ENCODE measurements at places on chromosomes 1 and 21.

DNA sequence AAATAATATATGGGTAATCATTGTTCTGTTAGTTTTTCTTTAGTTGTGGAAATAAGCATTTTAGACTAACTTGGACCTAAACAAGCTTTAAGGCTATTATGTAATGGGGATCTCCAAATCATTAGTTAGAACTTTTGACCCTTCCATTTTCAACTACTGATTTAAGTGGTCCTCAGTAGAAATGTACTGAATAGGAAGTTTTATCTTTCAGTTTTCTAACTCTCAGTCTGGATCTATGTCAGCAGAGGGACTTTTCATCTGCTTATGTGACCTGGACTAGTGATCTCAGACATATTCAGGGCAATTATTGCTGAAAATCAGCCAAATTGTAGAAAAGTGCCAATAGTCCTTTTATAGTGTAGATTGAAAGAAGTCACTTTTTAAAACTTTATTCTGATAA is 56.0 kb downstream of the SASS6 start:
- DNase-seq = no peak

DNA sequence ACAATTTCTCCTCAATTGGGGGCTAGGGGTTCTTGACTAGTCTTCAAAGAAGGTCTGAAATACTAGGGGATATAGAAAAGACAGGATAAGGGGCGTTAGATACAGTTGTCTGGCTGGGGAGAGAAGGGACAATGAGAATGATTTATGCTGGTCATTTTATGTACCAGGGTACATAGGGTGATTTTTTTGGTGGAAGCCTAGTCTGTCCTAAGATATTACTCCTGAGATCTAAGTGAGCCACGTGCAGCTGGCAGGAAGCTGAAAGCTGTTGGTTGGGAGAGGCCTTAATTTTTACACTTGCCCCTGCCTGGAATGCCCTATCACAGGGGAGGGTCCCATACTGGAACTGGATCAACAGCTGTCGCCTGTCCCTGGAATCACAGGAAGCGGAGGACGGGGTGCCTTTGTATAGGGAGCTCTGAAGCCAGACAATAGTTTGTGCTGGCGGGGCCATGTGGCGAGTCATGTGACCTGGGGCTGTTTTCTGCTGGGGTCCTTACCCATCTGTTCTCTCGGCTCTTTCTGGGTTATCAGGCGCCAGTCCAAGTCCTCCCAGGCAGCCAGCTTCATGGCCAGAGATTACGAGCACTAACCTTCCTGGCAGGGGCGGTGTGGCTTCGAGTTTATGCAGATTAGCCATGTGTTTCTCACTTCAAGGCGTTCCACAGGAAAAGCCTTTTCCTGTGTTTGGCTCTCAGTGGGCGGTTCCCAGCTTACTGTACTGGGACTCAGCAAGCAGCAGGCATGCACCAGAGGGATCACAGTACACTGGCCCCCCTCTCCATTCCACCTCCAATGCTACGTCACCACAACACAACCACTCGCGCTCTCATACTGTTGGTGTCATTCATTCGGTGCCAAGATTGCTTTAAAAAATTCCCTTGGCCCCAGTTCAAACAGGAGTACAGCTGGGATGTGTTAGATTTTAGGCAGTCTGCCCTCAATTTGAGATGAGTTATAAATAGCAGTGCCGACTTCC is 27.5 kb downstream of the ARID1A start:
- DNase-seq = no peak

DNA sequence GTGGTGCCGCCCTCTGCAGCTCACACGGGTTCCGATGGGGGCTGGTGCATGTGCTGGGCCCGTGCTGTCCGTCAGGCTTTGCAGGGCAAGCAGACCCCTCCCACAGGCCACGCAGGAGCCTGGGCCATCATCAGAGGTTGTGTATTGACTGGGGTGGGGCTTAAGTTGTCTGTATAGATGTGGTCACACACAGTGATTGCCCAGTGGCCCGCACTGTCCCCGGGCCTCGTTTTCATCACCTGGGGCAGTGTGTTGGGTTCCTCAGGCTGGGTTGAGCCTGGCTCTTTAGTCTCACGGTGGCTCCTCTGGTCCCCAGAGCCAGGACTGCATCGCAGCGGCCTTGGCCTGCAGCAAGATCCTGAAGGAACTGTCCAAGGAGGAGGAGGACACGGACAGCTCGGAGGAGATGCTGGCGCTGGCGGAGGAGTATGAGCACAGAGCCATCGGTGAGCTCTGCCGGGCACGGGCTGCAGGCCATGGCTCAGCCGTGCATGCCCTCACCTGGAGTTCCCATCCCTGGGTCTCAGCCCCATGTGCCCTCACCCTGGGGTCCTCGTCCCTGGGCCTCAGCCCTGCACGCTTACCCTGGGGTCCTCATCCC is 44.1 kb downstream of the TRPM2 start:
- no peak for DNase-seq

- DNase-seq = no peak
Measured at GRCh38 chr1:55007625-55008024, 8.9 kb downstream of the BSND start.

GRCh38 chr21:34221331-34222030 is 142.3 kb upstream of the KCNE2 start:
- no peak for DNase-seq

- DNase-seq = no peak
Measured at GRCh38 chr21:26080211-26080610, 90.4 kb downstream of the APP start.

- DNase-seq = no peak
Measured at GRCh38 chr1:157562515-157562914, 10.2 kb upstream of the FCRL5 start.

GRCh38 chr1:33273406-33273805 is 17.1 kb downstream of the ZNF362 start:
- no peak for DNase-seq

DNA sequence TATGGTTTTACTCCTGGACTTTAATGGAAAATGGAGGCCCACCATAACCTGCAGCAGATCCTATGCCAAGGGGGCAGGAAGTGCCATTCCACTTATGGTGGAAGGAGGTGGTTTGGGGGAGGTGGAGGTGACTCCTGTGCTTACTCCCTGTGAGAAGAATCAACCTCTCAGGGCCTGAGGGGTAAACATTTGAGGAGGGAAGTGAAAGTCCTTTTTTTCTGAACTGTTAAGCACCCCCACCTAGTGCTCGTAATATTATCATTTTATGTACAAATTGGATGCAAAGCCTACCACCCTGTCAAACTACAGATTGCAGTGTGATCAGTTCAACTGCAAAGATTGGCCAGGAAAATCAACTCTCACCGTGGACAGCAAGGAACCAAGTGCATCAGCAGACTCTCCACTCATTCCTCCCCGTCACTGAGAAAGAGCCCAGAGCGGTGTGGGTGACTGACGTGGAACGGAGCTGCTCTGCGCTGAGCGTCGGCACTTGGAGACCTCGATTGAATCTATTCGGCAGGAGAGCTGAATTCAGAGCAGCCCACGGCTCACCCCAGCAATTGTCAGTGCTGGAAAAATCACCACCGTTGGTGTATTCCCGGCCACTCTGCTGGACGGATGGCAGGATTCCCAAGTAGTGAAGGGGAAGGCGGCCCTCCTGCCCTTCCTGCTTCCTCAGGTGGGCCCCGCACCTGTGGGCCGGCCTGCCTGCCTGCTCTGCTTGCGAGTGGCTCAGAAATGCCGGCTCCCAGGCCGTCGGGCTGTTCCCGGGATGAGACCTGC is 46.8 kb upstream of the COX20 start:
- no peak for DNase-seq

GRCh38 chr1:184930232-184930631 is 44.1 kb downstream of the NIBAN1 start:
- no peak for DNase-seq

GRCh38 chr1:190376044-190376443 is 101.6 kb downstream of the BRINP3 start:
- no peak for DNase-seq

DNA sequence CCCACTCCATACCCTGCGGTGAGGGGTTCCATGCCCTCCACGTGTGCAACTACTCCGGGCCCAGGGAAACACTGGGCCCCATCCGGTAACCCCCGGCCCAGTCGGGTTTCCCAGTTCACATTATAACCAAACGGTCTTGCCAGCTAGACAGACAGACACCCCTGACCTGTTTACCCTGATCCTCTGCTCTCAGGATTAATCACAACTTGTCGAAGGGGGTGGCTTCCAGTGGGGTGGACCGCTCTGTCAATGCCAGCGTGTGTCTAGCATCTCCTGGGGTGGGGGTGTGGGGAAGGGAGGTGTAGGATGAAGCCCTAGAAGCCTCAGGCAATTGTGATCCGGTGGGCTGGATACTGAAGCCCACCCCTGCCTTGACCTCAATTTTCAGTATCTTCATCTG is 4.6 kb upstream of the OLIG2 start:
- no peak for DNase-seq

DNA sequence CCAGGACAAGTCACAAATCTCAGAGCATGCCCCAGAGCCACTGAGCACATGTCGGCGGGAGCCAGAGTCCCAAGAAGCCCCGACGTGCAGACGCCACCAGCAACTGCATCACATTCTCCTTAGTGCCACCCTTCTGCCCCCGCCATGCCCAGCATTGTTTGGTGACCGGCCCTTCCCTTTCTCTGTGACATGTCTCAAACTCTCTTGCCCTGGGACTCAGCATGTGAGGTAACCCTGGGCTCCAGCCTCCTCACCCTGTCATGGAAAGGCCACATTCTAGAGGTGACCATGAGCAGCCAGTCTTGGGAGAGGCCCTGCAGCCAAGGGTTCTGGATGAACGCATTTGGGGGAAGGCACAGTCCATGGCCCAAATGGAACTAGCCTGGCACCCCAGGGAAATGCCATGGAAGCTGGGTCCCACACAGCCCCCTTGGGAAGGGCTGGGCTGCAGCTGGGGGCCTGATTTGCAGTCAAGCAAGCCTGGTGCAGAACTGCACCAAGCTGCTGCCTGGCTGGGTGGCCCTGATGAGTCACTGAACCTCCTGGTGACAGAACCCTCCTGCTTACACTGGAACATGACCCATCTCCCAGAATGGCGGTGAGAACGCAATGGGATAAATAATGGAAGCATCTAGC is 94.4 kb downstream of the ITPKB start:
- no peak for DNase-seq

- no peak for DNase-seq
Measured at GRCh38 chr1:70171512-70171911, 33.9 kb downstream of the LRRC40 start.

DNA sequence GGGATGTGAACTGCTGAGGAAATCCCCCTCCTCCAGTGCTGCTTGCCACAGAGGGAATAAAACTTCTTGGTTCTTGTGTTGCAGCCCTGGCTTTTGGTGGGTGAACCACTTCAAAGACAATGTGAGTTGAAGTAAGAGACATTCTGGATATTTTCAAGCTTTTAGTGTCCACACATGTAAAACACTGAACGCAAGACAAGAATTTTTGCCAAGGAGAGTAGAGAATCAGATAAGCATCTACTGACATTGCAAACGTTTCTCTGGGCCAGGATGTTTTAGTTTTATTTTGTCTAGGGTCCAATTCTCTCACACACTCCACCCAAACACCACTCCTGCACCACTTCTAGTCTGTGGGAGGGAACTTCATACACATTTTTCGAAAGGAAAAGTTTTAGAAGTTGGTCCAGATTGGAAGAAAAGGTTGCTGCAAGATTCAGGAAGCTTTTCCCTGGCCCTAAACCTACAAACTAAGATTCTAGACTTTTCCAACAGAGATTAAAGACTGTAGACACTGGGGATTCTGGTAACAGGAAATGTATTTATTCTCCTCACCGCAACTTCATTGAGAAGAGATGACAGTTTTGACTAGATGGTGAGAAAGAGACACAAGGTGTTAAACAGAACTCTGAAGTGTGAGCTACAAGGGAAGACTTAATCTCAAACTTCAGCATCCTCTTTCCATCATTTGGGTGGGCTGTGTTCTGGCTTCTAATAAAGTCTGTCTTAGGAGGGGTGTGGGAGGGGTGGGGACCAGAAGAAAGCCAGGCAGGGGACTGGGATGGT is 16.1 kb downstream of the FASLG start:
- DNase-seq = no peak

DNA sequence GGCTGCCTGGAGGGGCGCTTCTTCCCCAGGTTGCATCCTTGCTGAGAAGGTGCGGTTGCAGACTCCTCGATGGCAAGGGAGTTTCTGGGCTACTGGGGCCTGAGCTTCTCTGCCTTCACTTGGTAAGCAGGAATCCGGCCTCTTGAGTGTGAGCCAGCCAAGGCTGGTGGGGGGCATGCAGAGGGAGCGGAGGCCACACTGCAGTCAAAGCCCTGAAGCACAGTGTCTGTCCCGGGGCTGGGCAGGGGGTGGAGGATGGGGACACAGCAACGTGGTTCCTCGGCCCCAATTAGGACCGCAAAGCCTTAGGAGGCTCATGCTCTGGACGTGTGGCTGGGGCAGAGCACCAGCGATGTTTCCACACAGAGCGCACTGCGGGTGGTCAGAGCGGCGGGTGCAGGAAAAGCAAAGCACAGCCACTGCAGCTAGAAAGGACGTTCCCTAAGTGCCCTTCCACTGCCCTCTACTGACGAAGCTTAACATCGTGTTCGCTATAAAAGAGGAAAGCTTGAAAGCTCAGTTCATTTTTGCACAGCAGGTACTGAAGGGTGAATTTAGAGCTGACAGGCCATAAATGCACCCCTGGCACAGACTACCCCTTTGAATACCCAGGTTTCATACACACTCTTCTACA is 60.7 kb upstream of the COG2 start:
- no peak for DNase-seq

DNA sequence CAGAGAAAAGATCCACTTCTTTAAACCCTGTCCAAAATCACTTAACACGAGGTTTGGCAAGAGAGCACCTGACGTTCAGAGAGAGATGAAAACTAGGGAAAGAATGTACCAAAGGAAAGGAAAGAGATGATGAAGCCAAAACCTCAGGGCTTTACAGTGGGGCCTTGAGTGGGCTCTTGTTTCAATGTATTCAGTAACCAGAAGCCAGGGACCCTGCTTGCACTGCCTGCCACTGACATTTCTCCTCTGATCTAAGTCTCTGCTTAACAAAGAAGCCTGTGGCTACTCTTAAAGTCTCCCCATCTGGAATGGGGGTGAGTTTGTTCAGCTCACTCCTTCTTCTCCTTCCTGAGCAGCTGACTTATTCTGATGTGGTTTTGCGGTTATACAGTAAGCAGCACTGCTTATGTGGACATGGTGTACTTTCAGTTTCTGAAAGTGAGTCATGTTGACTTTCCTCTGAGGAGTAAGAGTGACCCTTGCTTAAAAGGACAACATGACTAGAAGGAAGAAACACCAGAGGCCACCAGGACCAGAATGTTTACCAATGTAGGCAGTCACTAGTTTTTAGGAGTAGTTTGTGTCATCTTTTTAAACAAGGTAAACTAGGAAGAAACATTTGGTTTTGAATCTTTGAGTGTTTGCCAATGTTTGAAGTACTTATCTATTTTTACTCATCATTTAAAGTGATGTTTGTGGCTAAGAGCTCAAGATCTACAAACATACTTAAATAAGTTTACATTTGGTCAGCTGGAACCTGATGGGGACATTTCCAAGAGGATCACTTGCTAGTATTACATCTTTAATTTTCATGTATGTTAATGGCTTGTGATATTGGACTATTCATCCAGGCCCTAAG is 87.4 kb downstream of the FASLG start:
- DNase-seq = peak; percentile 21

DNA sequence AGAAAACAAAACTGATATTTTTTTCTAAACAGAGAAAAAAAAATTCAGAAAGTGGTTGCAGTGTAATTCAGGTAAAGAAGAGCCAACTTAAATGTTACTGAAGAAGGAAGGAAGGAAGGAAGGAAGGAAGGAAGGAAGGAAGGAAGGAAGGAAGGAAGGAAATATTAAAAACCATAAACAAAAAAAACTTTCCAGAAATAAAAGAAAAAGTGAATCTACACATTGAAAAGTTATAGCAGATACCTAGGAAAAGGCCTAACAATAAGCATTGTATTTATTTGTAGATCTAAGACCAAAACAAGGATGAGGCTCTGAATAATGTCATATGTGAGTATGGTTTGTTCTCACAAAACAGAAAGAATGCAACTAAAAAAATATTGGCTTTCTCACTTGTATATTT is 345.4 kb upstream of the NR5A2 start:
- no peak for DNase-seq
